ENCODE measurements at places on chromosomes 1 and 21. TPM values are rescaled to one million over a fixed set of nuclear protein-coding genes. Genes with fewer than 3 reads are reported as not detected.

DNA sequence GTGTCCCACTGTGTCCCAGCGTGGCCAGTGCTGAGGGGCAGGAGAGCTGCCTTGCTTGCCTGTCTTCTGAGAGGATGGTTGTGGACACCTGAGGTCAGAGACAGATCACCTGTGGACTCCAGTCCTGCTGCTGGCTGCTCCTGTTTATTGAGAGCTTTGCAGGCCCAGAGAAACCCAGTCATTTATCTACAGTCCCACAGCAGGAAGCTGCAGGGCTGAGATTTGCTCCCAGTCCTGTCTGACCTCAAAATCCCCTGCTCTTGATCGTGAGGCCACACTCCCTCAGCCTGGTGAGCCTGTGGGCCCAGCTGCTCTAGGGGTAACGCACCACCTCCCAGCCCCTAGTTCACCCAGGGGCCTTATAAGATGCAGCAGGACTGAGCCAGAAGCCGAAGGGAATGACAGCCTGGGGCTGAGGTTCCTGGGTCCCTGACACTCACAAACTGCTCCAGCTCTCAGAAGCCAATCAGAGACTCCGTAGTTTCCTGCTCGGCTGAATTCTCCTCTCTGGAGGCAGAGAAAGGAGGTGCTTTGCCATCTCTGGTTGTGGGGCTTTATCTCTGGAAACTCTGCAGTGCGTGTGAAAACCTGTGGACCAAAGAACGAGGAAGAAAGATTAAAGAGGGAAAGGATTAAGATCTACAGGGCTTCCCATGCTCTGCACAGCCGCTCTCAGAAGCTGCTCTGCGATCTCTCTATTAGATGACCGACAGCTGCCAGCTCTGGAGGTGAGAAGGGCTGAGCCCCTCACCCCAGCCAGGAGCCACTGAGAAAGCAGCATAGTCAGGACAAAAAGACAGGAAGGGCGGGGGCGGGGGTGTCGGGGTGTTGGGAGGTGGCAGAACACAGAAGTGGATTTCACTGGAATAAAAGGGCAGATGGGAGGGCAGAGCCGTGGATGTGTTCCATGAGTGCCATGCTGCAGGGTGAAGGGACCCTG is 39.1 kb downstream of the UBIAD1 start:
- no peak for DNase-seq

The GNAT2 gene
- total RNA-seq = not detected

GRCh38 chr21:25934130-25934529 is 199.4 kb downstream of the GABPA start:
- DNase-seq = no peak

The INTS7 gene
- total RNA-seq = 12.4 TPM

The CYP4B1 gene
- not detected for total RNA-seq

All from CD4-positive, alpha-beta memory T cell (primary cell).